ENCODE measurements at places on chromosomes 6 and 20.

GRCh38 chr6:167581637-167582036, 245.1 kb upstream of the AFDN start:
- no peak for DNase-seq

GRCh38 chr6:25050356-25050755, 114.6 kb upstream of the RIPOR2 start:
- peak; percentile 29 for DNase-seq

DNA sequence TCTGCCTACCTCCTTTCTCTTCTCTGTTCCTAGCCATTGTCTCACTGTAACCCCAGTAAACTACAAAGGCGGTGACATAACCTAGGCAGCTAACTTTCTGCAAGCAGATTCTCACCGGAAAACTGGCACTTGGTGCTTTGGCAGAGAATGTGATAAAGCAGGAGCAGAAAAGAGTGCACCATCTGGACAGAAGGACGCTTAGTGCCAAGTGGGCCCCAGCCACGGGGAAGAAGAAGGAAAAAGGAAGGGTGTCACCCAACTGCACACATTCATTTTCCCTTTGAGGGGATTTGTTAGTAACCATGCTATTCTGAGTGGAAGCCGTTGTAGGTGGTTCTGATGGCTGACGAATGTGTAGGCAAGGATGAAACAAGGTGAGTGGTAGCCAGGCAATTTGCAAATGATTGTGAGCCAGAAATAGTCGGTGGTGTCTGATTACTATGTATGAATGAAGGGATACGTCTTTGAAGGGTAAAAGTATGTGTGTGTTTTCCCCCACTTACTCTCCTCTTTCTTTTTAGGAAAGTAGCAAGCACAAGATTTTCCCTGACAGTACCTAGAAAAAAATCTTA, 148.3 kb upstream of the STXBP5 start:
- DNase-seq, result no peak

DNA sequence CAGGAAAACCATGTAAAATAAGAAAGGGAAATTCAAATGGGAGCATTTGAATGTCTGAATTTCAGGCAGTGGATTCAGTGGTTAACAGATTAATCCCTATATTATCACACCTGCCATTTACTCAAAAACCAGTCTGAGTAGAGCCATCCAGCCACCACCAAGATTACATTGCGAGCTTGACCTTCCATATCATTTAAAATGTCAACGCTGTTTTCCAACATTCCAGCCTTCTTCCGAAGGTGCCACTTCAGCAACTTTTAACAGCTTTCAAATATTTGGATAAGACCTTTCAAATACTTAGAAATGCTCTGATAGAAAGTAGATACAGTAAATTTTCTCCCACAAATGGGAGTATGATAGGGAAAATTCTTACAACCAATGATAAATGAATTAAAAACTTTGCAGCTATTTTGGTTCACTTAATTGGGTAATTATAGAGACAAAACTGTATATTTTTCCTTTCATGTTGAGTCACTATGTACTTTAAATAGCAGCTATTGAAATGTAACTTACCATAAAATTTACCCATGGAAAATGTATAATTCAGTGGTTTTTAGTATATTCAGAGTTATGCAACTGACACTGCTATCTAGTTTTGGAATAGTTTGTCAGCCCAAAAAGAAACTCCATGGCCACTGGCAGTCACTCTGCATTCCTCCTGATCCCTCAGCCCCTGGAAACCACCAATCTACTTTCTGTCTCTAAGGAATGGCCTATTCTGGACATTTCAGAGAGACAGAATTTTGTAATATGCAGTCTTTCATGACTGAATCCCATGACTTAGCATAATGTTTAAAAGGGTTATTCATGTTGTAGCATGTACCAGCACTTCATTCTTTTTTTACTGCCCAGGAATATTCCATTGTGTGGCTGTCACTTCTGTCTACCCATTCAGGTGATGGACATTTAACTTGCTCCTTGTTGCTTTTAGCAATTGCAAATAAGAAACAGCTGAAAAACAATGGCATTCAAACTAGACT, 21.5 kb downstream of the EZR start:
- no peak for DNase-seq

GRCh38 chr6:170030284-170030815, 260.5 kb downstream of the DLL1 start:
- DNase-seq, result no peak

DNA sequence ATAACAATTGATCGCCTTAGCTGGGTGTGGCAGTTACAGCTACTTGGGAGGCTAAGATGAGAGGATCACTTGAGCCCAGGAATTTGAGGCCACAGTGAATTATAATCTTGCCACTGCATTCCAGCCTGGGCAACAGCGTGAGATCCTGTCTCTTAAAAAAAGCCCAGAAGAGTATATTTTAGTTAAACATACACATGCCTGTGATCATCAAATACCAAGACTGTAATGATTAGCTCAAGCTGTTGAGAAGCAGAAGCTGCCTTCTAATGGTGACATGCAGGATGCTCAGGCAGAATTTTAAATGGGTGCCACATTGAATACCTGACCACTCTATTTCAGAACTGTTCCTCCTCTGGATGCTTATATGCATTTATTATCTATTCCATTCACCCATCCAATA, 8.9 kb upstream of the TMEM14A start:
- no peak for DNase-seq

DNA sequence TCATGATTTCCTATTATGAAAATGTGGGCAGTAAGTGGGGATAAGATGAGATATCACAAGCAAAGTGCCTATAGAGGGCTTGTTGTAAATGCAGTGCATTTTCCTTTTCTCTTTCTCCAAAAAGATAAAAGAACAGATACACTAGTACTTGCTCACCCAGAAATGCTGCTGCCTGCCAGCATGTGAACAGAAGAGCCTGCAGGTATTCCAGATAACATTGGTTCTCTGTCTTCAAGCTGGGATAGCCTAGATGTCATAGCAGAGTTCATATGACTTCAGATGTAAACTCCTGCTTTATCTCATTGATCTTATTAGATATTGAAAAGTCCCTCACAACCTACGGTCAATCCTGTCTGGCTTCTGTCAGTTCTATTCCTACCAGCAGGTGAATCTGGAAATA, 123.7 kb downstream of the TMEM200A start:
- DNase-seq, result no peak

DNA sequence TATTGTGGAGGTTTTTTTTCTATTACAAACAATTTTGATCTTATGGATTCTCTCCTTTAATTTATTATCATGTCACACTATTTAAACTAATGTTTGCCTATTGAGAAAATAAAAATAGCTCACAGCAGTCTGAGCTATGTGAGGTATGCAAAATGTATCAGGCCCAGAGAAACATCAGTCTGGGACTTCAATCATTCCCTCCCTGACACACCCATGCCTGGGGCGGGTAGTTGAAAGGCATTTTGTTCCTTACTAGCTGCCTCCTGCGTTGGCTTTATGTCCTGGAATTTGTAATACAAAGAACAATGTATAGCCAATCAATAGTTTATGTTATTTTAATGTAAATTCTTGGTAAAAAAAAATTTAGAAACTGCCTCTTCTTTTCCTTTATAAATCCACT, 403.3 kb downstream of the EPM2A start:
- no peak for DNase-seq

DNA sequence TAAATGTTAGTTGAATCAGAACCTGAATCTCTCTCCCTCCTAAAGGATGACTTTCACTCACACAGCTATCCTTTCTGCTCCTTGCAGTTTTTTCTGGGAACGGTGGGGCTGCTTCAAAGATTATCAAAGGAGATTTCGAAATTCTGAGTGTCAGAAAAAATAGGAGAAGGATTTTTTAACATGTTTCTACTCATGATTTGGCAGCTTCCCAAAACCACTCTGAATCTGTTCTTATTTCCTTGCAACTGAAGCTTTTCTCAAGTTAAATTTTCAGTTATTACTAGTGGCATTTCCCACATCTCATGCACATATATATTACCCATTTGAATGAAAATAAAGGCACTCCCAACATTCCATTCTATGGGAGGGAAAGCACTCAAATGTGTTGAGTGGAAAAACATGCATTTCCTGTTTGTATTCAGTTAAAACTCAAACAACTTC, 123.6 kb downstream of the LCA5 start:
- DNase-seq, result no peak

DNA sequence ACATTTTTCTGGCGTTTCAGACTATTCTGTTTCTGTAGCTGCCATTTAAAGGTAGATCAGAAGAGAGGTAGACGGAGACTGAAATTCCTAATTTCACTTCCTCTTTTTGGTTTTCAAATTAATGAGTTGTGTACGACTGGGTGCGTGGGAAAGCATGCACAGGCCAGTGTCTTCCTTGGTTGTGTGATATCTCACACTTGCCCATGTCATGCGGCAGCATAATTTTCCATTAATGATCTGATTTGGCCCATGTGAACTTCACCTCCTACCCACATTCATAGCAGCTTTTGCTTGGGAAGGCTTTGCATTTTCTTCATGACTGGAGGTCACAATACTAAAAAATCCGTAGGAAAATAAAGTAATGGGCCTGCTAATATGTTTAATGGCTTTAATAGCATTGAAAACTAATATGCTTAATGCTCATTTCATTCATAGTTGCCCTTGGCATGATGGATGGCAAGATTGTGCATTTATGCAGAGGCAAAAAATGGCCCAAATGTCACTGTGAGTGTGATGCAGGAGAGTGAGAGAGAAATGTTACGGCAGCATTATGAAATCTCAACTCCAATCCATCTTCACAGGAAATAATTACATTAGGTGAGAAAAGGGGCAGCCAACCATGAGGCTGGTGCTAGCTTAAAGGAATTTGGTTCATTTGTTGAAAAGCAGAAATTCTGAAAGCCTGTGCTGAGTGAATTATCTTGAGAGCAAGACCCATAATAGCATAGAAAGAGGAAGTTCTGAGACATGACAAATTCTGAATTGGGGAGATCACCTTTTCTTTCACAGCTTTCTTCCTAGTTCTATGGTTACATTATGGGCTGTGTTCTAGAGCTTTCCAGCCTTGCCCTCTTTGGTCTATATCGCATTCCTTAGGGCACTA, 69.0 kb upstream of the UST start:
- no peak for DNase-seq

- peak; percentile 50 for DNase-seq
These were observed 38.4 kb upstream of the ARHGAP18 start for GRCh38 chr6:129748212-129748900.

GRCh38 chr20:49692941-49693340, 20.7 kb downstream of the B4GALT5 start:
- DNase-seq, result no peak

DNA sequence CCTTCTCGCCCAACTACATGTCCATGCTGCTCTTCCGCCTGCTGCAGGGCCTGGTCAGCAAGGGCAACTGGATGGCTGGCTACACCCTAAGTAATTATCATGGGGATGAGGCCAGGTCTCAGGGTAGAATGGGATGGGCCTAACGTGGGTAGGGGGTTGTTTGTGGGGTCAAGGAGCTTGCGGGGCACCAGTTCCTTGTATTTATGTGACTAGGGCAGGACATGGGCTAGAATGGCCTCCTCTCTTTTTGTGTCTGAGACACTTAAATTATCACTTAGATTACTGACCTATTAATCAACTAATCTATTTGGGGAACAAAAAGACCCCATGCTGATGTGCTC, 10.7 kb downstream of the SLC22A1 start:
- no peak for DNase-seq

- DNase-seq, result no peak
These were observed 84.2 kb downstream of the ISM1 start for GRCh38 chr20:13305284-13305683.

- DNase-seq, result no peak
These were observed 71.2 kb downstream of the KIAA0319 start for GRCh38 chr6:24574809-24575208.

GRCh38 chr20:56205346-56205745, 43.2 kb upstream of the MC3R start:
- DNase-seq, result no peak

DNA sequence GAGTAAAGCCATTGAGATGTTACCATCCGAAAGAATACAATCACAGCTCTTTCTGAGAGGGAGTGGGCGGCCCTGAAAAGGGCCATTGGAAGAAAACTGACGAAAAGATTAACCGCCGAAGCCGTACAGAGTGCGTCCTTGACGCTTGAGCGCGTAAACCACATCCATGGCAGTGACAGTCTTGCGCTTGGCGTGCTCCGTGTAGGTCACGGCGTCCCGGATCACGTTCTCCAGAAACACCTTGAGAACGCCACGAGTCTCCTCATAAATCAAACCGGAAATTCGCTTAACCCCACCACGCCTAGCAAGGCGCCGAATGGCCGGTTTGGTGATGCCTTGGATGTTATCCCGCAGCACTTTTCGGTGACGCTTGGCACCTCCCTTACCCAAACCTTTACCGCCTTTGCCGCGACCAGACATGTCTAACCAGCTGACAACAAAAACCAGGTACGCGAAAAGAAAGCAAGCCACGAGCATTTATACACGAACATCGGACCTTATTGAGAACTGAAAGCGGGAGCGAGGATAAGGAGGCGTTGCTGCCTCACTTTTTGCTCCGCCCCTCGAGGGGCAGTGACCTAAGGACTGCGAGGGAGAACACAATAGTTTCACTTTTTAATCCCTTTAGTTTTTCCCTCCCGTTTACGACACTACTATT, 60.3 kb upstream of the HFE start:
- peak; percentile 95 for DNase-seq

- DNase-seq, result no peak
These were observed 65.5 kb downstream of the SMOC2 start for GRCh38 chr6:168506460-168506859.

DNA sequence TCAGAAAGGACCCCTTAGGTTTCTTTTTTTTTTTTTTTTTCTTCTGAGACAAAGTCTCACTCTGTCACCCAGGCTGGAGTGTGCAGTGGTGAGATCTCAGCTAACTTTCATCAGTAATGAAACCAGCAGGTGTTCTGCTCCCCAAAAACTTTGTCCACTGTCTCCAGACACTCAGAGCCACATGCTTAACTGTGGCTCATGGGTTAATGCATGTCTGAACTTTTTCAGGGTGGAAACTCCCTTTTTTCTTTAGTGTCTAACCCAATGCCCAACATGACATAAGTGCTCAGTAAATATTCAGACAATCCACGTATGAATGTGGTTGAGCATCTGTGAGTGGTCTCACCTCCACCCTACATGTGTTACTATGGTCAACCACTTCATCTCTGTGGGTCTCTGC, 45.4 kb downstream of the MYB start:
- DNase-seq, result no peak

GRCh38 chr6:132268209-132268608, 133.1 kb downstream of the MOXD1 start:
- no peak for DNase-seq

GRCh38 chr6:52362443-52363227, 684 bp downstream of the PAQR8 start:
- DNase-seq, result peak; percentile 20

- no peak for DNase-seq
These were observed 17.0 kb upstream of the CST3 start for GRCh38 chr20:23654717-23655116.

- no peak for DNase-seq
These were observed 50.4 kb downstream of the ALDH5A1 start for GRCh38 chr6:24545183-24545582.

GRCh38 chr20:45209924-45210323, 3.1 kb downstream of the SEMG1 start:
- DNase-seq, result no peak

GRCh38 chr6:168647271-168647670, 206.3 kb downstream of the SMOC2 start:
- no peak for DNase-seq

GRCh38 chr20:64052987-64053840, 3.8 kb upstream of the SOX18 start:
- no peak for DNase-seq

- DNase-seq, result no peak
These were observed 672.1 kb downstream of the HACE1 start for GRCh38 chr6:104187616-104188015.

GRCh38 chr6:125392682-125393081, 90.9 kb upstream of the HDDC2 start:
- no peak for DNase-seq

- DNase-seq, result no peak
These were observed 1.0 kb downstream of the HCRTR2 start for GRCh38 chr6:55175078-55176049.

Measured in stimulated activated CD4-positive, alpha-beta T cell treated with anti-CD3 and anti-CD28 coated beads, Interleukin-1b, Interleukin-23, amount 100 ng/mL, for 4 hours (primary cell).